ENCODE measurements at places on chromosomes 7 and 10.

DNA sequence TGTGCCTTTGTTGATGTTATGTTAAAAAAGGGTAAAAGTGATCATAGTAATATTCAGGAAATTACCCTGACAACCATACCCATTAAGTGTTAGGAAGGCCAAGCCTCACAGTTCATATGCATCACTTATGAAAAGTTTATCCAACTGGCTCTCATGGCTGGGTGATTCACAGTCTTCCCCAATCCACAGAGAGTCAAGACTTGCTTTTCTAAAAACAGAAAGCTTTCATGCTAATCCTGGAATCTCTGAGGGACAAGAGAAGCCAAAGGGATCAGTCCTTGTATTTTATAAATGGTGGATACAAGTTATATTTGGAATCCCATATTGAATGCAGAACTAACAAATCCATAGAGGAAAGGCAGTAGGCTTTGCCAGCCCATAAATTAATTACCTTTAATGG is 218.3 kb downstream of the JAZF1 start:
- no peak for DNase-seq

DNA sequence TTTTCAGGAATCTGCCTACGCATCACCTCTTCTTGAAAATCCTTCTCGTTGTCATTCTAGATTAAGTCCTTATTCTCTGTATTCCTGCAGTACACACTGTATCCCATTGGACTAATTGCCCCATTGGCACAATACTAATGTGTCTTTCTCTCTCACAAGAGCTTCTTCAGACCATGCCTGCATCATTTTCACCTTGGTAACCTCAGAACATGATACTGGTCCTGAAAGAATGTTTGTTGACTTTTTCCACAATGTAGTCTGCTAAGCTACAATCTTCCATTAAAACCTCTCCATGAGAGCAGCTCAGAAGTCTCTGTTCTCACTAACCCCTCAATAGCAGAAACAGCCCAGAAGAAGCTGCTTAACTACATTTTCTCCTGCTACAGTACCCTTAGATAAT is 270.7 kb downstream of the PCDH15 start:
- DNase-seq = no peak

GRCh38 chr10:55966101-55966500 is 395.0 kb downstream of the ZWINT start:
- DNase-seq = no peak

GRCh38 chr7:990352-990932 is 7.5 kb downstream of the CYP2W1 start:
- no peak for DNase-seq

DNA sequence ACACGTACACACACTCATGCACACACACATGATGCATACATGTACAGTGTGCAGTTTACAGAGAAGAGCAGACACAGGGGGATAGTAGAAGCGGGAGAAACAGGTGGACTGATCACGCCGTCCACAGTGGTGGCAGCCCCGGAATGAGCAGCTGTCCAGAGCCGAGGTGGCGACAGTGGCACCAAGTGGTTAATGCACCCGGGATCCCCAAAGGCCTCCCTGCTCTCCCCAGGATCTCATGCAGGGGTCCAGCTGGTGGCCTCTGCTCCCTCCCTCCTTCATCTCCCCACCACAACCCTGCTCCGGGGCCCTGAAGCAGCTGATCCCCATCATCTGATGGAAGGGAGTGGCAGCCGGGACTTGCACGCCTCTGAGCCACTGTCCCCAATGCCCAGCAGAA is 29.7 kb downstream of the TMEM130 start:
- DNase-seq = no peak

- no peak for DNase-seq
Measured at GRCh38 chr10:100586959-100587358, 51.2 kb downstream of the HIF1AN start.

- no peak for DNase-seq
Measured at GRCh38 chr7:74709880-74710671, 52.6 kb downstream of the GTF2I start.

Measured in activated T-cell treated with anti-CD3 and anti-CD28 coated beads for 48 hours (primary cell).